Amygdala (tissue), 56 donors: ENCODE measurements at places on chromosomes 16 and 17.

- DNase-seq, result no peak
Observed at GRCh38 chr17:4331614-4332013, 34.9 kb downstream of the UBE2G1 start.

DNA sequence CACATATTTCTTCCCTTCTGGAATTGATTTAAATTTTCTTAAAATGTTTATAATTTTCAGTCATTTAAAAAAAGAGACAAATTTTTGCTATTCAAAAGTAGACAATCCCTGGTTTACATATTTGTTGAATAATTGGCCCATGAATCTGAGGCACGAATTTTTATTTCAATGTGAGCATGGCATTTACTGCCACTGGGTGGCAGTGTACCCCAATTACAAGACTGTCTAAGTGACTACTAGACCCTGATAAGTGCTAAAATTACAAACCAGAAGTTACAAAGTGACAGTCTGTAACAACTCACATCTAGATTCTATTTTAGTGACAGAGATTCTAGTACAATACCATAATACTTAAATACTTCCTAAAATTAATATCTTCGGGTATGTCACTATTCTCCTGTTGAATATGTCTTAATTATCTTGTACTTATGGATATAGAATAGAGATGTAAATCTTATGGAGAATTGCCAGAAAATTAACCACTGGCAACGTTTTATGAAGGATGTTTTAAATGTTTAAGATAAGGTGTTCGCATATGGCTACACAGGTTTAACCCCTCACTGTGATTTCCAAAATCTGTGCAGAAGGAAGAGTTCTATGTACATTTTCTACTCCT, 235.8 kb downstream of the MAP2K4 start:
- DNase-seq, result no peak

DNA sequence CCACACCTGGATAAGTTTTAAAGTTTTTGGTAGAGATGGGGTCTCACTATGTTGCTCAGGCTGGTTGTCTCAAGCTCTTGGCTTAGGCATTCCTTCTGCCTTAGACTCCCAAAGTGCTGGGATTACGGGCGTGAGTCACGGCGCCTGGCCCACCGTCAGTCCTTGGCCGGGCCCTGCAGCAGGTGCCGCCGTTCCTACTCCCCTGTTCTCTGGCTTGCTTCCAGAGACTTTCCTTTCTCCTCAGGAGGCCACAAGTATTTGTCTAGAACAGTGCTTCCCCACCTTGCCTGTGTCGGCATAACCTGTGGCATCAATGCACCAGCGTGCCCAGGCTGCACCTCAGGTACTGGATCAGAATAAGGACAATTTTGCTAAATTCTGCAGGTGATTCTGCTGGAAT, 3.0 kb upstream of the MGAT5B start:
- DNase-seq, result no peak

DNA sequence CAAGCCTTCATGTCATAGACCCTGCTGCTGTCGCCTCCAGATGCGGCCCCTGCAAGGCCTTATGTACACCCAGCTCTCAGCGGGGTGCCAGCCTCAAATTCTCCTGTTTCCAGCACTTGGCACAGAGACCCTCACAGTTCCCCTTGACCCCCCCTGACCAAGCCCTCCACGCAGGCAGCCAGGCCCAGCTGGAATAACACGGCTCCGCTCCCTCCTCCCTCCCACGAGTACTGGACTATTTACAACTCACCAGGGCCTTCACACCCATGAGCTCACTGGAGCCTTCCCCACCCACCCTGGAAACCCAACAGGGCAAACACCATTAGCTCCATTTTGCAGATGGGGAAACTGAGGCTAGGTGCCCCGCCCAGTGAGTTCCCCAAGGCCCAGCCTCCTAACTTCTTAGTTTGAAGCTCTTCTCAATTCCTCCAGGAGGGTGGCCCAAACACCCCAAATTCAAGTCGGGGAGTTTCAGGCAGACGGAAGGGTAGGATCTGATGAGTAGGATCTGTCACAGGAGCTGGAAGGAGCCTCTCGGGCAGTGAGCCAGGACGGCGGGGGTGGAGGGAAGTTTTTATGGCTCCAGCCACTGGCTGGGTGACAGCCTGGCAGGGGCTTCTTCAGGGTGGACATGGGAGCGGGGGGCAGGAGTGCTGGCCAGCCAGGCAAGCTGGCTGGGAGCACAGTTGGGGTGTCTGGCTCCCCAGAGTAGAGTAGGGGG, 17.5 kb upstream of the DLX4 start:
- no peak for DNase-seq

DNA sequence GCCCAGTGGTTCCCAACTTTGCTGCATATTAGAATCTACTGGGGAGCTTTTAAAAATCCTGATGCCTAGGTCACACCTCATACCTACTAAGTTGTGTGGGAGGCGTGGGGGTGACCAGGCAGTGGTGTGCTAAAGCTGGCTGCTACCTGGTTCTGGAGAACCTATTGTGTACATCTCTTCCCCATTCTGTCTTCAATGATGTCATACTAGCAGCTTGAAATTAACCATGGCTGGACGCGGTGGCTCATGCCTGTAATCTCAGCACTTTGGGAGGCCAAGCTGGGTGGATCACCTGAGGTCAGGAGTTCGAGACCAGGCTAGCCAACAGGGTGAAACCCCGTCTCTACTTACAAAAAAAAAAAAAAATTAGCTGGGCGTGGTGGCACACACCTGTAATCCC, 11.3 kb upstream of the NLK start:
- no peak for DNase-seq

- no peak for DNase-seq
Observed at GRCh38 chr17:59907467-59907866, 14.5 kb downstream of the RPS6KB1 start.

DNA sequence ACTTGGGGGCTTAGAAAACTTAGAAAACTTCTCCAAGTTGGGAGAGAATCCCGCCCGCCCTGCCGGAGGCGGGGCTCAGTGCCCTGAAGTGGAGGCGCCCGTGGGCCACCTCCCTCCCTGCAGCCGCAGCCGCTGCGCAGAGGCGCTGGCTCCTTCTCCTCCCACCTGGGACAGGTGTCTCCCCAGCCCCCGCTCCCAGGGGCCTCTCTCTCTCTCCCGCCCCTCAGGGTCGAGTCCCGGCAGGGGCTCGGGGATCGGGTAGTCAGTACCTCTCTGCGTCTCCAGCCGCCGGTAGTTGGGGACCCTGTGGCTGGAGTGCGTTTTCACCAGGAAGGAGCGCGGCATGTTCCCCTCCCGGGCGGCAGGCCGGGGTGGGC, 257 bp downstream of the SNAI3 start:
- DNase-seq, result no peak

DNA sequence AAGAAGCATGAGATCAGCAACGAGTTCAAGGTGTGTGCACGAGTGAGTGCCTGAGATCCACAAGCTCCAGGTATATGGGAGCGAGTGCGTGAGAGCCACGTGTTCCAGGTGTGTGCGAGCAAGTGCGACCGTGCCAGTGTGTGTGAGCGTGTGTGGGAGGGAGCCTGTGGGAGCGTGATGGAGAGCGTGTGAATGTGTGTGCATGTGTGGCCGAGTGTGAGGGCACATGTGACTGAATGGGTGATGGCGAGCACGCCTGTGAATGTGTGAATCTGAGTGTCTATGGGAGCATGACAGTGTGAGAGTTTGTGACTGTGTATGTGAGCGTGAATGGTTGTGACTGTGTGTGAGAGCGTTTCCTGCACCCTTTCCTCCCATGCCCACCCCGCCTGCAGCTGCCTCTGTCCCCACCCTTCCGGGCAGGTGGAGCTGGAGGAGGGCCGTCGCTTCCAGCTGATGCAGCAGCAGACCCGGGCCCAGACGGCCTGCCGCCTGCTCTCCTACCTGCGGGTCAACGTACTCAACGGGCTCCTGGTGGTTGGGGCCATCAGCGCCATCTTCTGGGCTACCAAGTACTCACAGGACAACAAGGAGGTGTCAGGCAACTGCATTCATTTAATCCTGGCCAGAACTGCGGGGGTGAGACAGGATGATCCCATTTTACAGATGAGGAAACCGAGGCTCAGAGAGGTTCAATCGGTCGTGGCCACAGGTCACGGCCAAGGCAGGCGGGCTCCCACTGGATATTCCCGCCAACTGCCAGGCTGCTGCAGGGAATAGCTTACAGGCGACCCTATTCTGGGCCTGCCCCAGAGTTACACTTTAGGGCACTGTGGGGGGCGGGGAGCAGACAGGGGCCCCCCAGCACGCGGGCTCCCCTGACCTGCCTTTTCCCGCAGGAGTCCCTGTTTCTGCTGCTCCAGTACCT, 3.7 kb downstream of the TMC8 start:
- no peak for DNase-seq

DNA sequence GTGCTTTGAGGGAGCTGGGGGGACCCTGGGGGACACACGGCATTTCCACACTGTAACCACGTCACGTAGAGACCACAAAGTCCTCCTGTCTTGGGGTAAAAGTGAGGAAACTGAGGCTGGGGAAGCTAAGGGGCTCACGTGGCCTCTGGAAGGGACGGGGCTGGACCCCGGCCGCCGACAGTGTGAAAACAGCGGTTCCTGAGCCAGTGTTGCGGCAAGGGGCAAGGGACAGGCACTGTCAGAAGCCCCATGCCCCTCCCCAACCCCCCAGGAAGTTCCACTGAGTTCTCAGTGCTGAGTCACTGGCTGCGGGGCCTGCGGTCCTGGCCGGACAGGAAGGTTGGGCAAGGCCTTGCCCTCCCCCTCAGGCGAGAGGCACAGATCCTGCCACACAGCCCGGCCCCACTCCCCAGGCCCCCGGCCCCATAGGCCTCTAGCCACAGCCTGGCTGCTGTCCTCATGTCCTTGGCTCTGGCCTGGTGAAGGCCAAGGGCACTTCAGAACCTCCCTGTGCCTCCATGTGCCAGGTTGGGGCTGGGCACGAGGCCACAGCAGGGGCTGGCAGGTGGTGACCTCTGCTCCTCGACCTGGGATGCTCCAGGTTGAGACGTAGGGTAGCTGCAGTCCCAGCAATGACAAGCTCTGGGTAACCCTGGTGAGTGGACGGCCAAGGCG, 5.0 kb upstream of the CCDC57 start:
- DNase-seq, result no peak

DNA sequence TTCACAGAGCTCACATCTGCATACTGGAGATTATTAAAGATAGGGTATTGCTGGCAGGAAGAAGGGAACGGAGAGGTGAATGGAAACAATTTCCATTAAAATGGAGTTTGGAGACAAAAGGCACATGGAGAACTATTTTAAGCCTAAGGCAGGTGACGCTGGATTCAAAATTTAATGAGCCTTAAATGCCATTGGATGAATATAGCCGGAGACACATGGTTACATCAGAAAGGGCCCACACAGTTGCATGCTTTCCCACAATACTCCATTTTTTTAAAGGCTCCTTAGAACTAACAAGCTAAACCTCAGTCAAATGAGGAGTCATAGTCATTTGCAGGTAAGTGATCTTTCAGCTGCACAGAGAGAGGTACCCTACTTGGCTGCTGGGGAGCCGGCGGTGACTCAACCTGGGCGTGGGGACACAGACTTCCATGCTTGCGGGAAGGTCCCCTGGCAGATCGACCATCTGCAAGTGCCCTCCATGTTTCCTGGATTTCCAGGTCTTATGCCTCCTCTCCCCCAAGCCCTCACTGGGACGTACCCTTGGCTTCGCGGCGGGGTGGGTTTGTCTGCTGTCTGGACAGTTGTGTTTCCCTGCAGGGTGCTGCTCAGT, 259.2 kb downstream of the CBLN1 start:
- DNase-seq, result no peak
